T-cell (primary cell): ENCODE measurements at places on chromosomes 5 and 9.

DNA sequence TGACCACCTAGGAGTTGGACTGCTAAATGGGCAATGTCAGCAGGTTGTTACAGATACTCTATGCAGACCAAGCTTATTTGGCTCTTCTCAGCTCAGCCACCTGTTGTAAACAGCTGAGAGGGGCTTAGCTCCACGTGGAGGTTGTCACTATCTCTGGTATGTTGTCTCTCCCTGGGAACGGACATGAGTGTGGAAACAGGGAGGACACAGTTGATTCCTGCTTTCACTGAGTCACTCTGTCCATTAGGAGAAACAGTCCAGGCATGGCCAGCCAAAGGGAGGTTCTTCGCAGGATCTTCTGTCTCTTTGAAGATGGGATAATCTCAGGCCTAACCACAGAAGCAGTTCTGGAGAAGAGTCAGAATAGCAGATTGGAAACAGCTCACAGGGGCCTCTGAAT, 121.2 kb downstream of the PALM2AKAP2 start:
- no peaks in the 10 kb centered on the region for H3K4me1 ChIP-seq
- no peak overlapping the region for H3K27ac ChIP-seq
- no peaks in the 10 kb centered on the region for H3K36me3 ChIP-seq
- no peak overlapping the region for H3K4me3 ChIP-seq

DNA sequence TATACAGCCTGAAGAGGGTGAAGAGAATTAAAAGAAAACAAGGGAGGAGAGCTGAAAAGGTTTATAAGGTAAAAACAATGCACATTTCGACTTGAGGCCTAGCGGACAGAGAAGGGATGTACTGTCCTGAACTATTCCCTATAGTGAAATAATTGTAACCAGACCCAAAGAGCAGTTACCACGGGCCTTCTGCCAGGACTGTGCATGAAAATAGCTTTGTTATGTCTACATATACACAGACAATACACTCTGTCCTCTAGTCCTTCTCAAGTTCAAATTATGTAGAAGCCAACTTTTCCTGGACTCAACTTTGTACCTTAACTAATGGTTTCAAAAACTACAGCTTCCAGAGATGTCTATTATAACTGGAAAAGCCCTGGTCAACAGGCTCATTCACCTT, 223.7 kb downstream of the PCSK5 start:
- peaks cover 2% of the 10 kb centered on the region for H3K4me1 ChIP-seq
- no peaks in the 10 kb centered on the region for H3K27me3 ChIP-seq
- no peak overlapping the region for H3K27ac ChIP-seq

- H3K36me3 ChIP-seq, result no peaks in the 10 kb centered on the region
- peaks cover 7% of the 10 kb centered on the region for H3K4me1 ChIP-seq
- no peaks in the 10 kb centered on the region for H3K27me3 ChIP-seq
- no peak overlapping the region for H3K27ac ChIP-seq
- DNase-seq, result no peak
Measured at GRCh38 chr9:15278091-15278687, 28.8 kb downstream of the TTC39B start.

GRCh38 chr9:136537411-136537810, 8.4 kb downstream of the NOTCH1 start:
- peak overlapping the region; percentile 11 for H3K27ac ChIP-seq
- H3K4me3 ChIP-seq, result no peak overlapping the region
- no peak for DNase-seq
- H3K4me1 ChIP-seq, result peaks cover 40% of the 10 kb centered on the region
- H3K36me3 ChIP-seq, result peaks cover 18% of the 10 kb centered on the region

- no peak overlapping the region for H3K4me3 ChIP-seq
- no peak for DNase-seq
- H3K27me3 ChIP-seq, result no peaks in the 10 kb centered on the region
- H3K36me3 ChIP-seq, result no peaks in the 10 kb centered on the region
- H3K4me1 ChIP-seq, result no peaks in the 10 kb centered on the region
- H3K27ac ChIP-seq, result no peak overlapping the region
Measured at GRCh38 chr9:90310521-90310876, 332.1 kb downstream of the DIRAS2 start.

DNA sequence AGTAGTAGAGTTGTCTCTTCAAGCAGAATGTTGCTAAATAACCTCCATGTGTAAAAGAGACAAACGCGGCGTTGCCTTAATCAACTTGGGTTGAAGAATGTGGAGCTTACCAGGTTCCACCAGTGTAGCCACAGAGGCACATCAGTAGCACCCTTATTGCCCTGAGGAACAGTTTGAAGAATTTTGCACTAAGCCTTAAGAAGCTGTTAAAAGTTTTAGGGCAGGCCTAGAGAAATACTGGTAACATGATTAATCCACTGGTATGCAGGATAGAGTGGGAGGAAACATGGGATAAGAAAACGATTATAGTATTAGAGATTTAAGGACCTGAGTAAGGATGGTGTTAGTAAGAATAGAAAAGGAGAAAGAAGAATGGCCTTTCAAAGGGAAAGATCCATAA, 100.6 kb downstream of the ZCCHC7 start:
- no peak overlapping the region for H3K27ac ChIP-seq
- H3K36me3 ChIP-seq, result no peaks in the 10 kb centered on the region
- DNase-seq, result no peak
- H3K4me1 ChIP-seq, result no peaks in the 10 kb centered on the region

DNA sequence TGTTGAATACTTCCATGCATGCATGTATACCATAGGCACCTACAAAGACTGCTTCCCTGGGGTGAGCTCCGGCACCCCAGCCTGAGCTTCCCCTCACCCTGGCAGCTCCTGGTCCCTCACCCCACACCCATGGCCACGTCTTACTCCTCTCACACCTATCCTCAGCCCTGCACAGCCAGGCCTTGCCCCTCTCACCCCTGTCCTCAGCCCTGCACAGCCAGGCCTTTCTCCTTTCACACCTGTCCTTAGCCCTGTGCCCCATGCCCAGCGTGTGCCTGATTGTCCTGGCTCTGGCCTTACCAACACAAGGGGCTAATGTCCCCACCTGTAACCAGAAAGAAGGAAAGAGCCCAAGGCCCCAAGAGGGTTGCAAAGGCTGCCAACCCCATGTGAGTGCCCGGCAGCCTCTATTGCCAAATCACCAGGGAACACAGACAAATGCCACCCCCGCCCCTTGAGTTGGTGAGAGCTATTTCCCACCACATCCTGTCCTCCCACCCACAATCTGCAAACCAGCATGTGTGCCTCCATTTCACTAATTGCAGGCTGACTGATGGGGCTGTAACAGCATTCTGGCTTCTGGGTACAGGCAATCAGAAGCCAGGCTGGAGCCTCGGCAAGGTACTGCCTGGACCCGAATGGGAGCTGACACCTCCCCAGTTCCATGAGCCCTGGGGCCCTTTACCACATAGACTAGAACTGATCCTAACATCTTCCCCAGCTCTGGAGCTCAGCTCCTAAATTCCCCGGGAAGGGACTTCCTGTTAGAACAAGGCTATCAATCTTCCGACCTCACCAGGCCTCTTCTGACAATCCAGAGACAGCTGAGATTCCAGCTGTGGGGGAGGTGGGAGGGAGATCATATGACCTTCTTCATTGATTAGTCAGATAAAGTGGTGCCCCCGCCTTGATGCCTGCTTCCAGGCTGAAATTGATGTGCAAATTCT, 78.2 kb downstream of the FAM114A2 start:
- H3K4me1 ChIP-seq, result peaks cover 18% of the 10 kb centered on the region
- H3K4me3 ChIP-seq, result no peak overlapping the region
- no peaks in the 10 kb centered on the region for H3K36me3 ChIP-seq
- no peaks in the 10 kb centered on the region for H3K27me3 ChIP-seq

DNA sequence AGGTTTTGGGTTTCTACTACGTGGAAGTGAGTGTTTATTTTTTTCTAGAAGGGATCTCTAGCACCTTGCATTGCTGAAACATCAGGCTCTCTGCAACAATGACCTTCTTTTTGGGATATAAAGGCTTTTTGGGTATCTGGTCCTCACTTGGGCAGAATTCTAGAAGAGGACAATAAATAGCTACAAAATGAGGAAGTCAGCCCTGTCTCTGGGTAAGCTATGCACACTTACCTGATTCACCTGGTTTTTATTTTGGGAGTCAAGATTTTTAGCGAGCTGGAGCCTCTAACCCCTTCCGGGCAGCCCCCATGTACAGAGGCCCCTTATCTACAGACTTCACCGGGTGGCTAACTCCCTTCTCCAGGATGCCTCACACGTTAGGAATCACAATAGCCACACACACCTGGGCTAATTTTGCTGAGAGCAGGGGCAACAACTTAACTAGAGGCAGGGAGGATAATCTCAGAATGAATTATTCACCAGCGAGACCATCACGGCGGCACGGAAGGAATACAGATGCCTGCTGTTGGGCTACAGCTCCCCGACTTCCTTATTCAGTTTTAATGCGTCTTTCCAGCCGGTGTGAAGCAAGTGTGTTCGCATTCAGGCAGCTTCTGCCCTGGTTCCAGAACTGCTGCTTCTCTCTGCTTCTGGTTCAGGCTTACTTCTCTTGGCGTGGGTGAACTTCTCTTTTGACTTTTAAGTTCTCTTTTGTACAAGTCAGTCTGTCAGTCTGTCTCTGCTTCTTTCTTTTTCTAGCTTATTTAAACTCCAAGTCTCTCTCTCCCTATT, 341.0 kb upstream of the PANK3 start:
- no peaks in the 10 kb centered on the region for H3K4me1 ChIP-seq
- no peak for DNase-seq
- no peaks in the 10 kb centered on the region for H3K36me3 ChIP-seq
- H3K27me3 ChIP-seq, result peaks cover 10% of the 10 kb centered on the region
- H3K4me3 ChIP-seq, result peak overlapping the region; percentile 18

- peaks cover 37% of the 10 kb centered on the region for H3K4me1 ChIP-seq
- H3K27me3 ChIP-seq, result no peaks in the 10 kb centered on the region
- DNase-seq, result no peak
- H3K4me3 ChIP-seq, result peak within 1 kb of the TSS; percentile 83
Measured at GRCh38 chr5:35856765-35857351, at the start of gene IL7R. Gene IL7R (plus strand): TSS chr5:35856891. CDS start chr5:35856978, 87 bp downstream.

GRCh38 chr5:79285833-79286232, 49.9 kb downstream of the JMY start:
- DNase-seq, result no peak
- no peaks in the 10 kb centered on the region for H3K27me3 ChIP-seq
- no peak overlapping the region for H3K27ac ChIP-seq
- peaks cover 6% of the 10 kb centered on the region for H3K4me1 ChIP-seq

DNA sequence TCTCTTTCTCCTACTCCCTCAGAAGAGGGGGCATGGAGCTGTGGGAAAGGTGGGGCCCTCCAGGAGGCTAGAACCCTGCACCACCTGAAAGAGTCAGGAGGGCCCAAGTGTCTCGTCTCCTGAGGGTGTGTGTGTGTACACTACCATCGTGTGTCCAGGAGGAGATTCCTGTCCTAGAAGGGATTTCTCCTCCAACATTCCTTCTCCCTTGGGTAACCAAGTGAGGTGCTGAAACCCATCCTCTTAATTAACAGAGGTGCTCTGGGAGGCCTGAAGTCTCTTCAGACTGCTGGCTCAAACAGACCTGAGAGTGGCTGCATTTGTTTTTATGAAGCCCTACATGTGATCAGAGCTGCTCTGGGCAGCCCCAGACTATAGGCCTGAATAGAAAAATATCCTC, 61.1 kb upstream of the FAM169A start:
- no peak overlapping the region for H3K4me3 ChIP-seq
- no peaks in the 10 kb centered on the region for H3K36me3 ChIP-seq
- peaks cover 7% of the 10 kb centered on the region for H3K27me3 ChIP-seq
- no peaks in the 10 kb centered on the region for H3K4me1 ChIP-seq

DNA sequence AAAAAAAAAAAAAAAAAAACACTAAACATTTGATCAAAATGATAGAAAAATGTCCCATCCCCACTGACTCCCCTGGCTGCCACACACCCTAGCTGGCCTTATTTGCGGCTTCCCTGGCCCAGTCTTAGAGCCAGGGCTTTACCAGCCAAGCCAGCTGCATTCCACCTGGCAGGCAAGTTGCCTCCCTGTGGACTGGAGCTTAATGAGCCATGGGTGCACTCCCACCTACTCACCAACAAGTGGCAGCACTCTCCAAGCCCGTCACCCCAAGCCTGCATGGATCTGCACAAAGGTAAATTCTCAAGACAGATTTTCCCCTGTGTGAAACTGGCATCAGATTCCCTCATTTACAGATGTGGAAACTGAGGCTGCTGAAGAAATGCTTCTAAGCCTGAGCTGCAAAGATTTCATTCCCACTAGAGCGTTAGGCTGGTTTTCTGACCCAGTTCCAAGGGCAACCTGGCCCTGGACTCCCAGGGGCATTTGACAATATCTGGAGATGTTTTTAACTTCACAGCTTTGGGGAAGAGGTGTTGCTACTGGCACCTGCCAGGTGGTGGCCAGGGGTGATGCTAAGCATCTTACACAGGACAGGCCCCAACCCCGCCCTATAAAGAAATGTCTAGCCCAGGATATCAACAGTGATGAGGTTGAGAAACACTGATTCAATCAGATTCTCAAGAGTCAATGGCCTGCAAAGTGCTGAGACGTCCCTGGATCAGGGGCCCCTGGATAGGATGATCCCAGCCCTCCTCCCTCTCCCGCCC, 21.9 kb upstream of the VDAC1 start:
- no peaks in the 10 kb centered on the region for H3K4me1 ChIP-seq
- H3K4me3 ChIP-seq, result no peak overlapping the region
- peak; percentile 43 for DNase-seq

DNA sequence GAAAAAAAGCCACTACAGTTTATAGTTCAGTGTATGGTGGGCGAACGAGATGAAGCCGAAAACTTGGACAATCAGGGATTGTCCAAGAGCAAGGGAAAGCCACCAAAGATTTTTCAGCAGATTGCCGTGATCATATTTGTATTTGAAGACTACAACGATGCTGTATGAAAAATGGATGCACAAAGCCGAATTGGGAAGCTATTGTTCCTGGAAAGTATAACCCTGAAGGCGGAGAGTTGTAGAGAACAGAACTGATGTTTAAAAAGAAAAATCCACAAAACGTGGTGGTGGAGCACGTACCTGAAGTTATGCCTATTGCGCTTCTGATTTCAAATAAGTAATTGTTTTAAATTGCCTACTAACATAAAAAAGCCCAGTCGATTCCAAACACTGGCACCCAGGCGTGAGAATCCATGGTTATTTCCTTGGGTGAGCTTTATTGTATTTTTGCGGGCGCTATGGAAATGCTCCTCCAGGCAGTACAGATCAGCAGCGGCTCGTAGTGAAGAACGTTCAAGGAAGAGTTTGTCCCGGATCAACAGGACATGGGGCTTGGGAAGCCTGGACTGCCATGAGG, 772 bp upstream of the TARS1 start:
- no peaks in the 10 kb centered on the region for H3K36me3 ChIP-seq
- no peaks in the 10 kb centered on the region for H3K27me3 ChIP-seq
- peaks cover 20% of the 10 kb centered on the region for H3K4me1 ChIP-seq
- peak overlapping the region; percentile 69 for H3K4me3 ChIP-seq

- H3K4me1 ChIP-seq, result peaks cover 3% of the 10 kb centered on the region
- H3K27me3 ChIP-seq, result no peaks in the 10 kb centered on the region
- no peaks in the 10 kb centered on the region for H3K36me3 ChIP-seq
- no peak overlapping the region for H3K4me3 ChIP-seq
- H3K27ac ChIP-seq, result no peak overlapping the region
Measured at GRCh38 chr9:125700791-125701190, 6.2 kb downstream of the MAPKAP1 start.

- H3K4me1 ChIP-seq, result peaks cover 8% of the 10 kb centered on the region
- H3K4me3 ChIP-seq, result peak within 1 kb of the TSS; percentile 94
- H3K36me3 ChIP-seq, result no peaks in the 10 kb centered on the region
- peaks cover 6% of the 10 kb centered on the region for H3K27me3 ChIP-seq
- H3K27ac ChIP-seq, result no peak within 1 kb of the TSS
Measured at GRCh38 chr5:107670932-107671741, at the start of gene EFNA5. Gene EFNA5 (minus strand): TSS chr5:107670937.

- H3K36me3 ChIP-seq, result no peaks in the 10 kb centered on the region
- no peaks in the 10 kb centered on the region for H3K27me3 ChIP-seq
- H3K4me1 ChIP-seq, result peaks cover 11% of the 10 kb centered on the region
- peak overlapping the region; percentile 77 for H3K27ac ChIP-seq
- peak; percentile 70 for DNase-seq
Measured at GRCh38 chr5:95631991-95632675, 12.2 kb downstream of the GPR150 start.

GRCh38 chr9:89032661-89033060, 41.4 kb downstream of the S1PR3 start:
- peaks cover 11% of the 10 kb centered on the region for H3K27me3 ChIP-seq
- no peaks in the 10 kb centered on the region for H3K4me1 ChIP-seq
- H3K4me3 ChIP-seq, result no peak overlapping the region
- DNase-seq, result no peak
